T-helper 2 cell (primary cell): ENCODE measurements at places on chromosomes 1 and 21.

GRCh38 chr1:34870395-34870794 is 10.8 kb upstream of the SMIM12 start:
- DNase-seq: no peak

GRCh38 chr1:84442256-84442655 is 36.8 kb upstream of the RPF1 start:
- DNase-seq: peak; percentile 64

GRCh38 chr1:108610073-108610472 is 50.2 kb downstream of the EEIG2 start:
- DNase-seq: no peak

GRCh38 chr1:20229171-20229570 is 42.9 kb upstream of the PLA2G2C start:
- no peak for DNase-seq

- DNase-seq: no peak
Observed at GRCh38 chr1:215682232-215682631, 115.1 kb downstream of the KCTD3 start.

GRCh38 chr1:43434256-43434655 is 19.5 kb downstream of the HYI start:
- no peak for DNase-seq

DNA sequence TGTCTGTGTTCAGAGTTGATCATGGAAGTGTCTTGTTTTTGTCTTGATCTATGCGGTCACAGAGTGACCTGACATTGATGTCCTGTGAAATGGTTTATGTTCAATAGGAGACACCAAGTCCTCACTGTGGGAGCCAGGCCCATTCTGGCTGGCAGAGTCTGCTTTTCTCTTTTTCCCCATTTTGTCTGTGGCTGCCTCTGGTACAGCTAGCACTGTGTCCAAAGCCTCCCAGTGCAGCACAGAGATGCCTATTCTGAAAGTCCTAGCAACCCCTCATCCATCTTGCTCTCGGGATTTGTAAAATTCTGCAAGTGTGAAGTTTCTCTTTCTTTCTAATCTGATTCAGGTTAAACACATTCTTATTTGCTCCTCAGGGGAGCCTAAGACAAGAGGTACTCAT is 14.3 kb downstream of the TNN start:
- no peak for DNase-seq

DNA sequence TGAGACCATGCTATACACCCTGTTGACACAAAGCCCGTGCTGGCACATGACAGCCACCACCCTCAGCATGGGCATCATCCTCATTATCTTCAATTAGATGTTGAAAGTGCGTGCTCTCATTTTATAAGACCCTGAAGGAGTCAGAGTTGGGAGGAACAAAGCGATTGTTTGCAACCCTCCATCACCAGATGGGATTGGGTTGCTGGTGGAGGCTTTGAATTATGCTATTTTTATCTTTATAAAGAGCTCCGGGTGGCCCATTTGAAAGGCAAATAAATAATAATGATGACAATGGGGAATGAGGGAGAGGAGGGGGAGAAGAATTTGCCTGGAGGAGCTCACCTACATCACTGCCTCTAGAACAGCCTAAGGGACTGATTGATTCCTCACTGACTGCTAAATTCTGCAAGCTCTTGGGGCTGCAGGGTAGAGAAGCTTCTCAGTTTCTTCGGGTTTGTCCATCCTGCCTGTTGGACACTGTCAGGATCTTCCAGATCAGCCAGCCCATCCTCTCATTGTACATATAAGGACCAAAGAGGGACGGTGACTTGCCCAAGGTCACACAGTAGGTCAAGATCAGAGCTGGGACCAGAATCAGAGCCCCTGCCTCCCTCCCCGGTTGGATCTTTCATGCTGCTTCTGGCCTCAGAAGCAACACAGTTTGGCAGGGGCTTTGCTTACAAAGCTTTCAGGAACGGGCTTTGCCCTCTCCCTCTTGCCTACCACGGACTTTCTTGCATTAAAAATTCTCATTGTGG is 130.9 kb upstream of the ZBTB40 start:
- DNase-seq: no peak

DNA sequence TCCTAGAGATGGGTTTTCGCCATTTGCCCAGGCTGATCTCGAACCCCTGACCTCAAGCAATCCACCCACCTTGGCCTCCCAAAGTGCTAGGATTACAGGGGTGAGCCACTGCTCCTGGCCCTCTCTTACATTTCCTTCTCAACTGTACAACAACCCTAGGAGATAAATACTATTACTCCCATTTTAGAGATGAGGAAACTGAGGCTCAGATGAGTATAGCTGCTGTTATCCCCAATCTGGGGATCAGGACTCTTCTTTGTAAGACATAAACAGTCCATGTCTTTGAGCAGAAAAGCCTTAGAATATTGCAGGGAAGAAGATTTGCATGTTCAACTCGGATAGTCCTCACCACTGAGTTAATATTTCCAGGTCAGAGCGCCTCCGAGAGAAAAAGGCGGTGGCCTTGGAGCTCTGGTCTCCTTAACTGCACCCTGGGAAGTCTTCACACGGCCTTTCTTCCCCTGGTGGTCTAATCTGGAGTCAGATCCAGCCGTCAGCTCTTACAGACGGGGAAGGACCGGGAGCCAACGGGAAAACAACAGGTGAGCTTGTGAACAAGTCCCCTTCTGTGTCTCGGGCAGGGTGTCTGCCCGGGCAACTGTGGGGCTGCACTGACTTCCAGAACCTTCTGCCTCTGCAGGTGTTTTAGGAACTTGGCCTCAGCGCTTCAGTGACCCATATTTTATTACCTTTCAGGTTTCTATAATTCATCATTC is 5.9 kb upstream of the OLIG1 start:
- no peak for DNase-seq

- DNase-seq: no peak
Observed at GRCh38 chr1:28646040-28646439, 2.4 kb upstream of the RNU11 start.

GRCh38 chr1:27536010-27536757 is 46.2 kb upstream of the WASF2 start:
- DNase-seq: no peak

- no peak for DNase-seq
Observed at GRCh38 chr21:31959881-31960280, 87.1 kb downstream of the HUNK start.

GRCh38 chr1:209076688-209077087 is 506.8 kb upstream of the CAMK1G start:
- DNase-seq: no peak

GRCh38 chr21:45523411-45524101 is 18.7 kb downstream of the SLC19A1 start:
- DNase-seq: no peak

GRCh38 chr1:182888736-182889531 is 49.8 kb downstream of the DHX9 start:
- no peak for DNase-seq

DNA sequence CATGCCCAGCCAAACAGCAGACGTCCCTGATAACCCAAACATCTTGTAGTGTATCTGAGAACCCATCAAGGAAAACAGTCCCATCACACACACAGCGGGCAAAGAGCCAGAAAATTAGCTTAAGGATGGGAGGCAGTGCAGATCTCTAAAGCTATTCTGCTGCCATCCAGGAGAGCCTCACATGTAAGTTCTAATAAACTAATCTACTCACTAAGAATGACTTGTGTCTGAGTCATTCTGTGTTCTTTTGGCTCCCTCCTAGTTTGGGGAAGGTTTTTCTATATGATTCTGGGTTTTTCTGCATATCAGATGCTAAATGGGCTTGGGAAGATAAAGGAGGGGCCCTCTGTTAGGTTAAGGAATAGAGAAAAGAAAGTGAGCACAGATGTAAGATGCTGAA is 162.8 kb downstream of the HUNK start:
- DNase-seq: no peak

DNA sequence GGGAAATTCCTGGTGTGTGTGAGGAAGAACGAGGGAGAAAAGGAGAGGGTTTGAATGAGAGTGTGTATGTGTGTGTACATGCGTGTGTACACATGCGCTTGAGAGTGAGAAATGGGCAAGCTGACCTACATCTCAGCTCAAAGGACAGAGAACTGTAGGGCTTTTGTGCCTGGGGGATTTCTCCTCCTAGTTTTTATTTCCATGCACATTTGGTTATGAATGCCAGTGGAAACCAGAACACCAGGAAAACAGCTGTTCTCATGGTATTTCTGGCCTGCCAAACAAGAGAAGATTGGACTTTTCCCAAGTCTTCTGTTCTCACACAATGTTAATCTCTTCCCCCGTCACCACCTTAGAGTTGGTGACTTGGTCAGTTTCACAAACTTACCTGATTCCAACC is 45.2 kb downstream of the SLC44A3 start:
- DNase-seq: no peak

- DNase-seq: no peak
Observed at GRCh38 chr1:108719656-108720435, 7.1 kb downstream of the FNDC7 start.

- no peak for DNase-seq
Observed at GRCh38 chr1:1536019-1536937, 4.1 kb downstream of the TMEM240 start.

DNA sequence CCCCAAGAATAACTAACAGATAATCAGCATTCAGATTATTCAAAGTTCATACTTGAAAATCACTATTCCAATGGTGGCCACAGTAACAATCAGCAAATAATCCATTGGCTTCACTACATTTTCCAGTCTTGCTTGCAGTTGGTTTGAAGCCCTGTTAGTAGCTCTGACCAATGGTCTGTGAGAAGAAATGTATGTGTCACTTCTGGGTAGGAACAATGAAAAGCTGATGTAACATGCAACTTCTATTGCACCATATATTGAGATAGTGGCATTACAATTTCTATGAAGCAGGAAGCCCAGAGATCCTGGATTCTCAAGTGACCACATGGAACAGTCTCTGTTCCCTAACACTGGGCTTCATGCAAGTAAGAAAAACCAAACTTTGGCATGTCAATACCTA is 250.9 kb upstream of the DAB1 start:
- DNase-seq: no peak

GRCh38 chr1:189323091-189323490 is 1154.6 kb downstream of the BRINP3 start:
- no peak for DNase-seq

GRCh38 chr1:168135921-168136708 is 615 bp downstream of the GPR161 start:
- DNase-seq: no peak

GRCh38 chr1:15123925-15124324 is 29.6 kb upstream of the TMEM51 start:
- DNase-seq: no peak

DNA sequence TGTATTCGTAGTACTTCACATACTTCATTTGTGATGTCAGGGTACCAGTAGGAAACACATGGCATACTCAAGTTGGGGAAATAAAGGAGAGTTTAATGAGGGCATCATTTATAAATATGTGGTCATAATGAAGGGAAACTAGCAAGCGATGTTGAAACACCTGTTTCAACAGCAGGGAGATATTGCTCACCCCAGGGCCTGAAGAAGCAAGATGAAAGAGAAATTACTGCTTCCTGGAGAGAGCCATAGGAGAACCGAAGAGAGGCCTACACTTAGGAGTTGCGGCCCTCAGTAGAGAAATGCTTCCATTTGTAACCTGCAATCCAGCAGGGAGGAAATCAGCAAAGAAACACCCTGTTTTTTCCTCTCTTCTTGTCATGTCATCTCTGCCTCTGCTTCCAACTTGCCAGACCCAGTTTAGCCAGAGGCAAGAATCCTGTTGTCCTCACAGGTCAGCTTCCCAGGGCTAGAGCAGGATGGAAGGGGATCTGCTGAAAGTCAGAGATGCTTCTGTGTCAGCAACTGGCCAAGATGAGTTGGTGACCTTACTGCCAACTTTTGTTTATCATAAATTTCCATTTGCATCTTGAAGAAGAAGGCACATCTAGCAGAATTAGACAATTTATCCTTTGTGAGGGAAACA is 67.6 kb upstream of the TSPAN2 start:
- no peak for DNase-seq

DNA sequence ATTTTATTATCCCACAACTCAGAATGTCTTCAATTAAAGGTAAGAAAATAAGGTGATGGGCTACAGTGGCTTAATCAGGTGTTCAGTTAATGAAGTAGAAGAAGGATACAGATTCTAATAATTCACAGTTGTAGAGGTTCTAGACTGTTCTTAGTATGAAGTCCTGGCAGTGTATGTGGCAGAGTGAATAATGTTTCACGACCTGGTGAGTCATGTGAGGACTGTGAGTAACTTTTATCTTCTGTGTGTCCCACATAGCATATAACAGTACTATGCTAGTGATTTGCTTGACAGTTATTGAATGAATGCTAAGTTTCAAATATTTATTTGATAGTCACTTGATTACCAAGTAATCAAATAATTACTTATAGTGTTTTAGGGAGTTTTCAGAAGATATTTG is 20.0 kb downstream of the SLC16A4 start:
- DNase-seq: no peak

- peak; percentile 70 for DNase-seq
Observed at GRCh38 chr1:21255284-21255942, 34.9 kb downstream of the ECE1 start.

GRCh38 chr1:110873856-110874255 is 908 bp downstream of the CD53 start:
- no peak for DNase-seq

- DNase-seq: no peak
Observed at GRCh38 chr1:173749137-173749536, 34.4 kb downstream of the KLHL20 start.

GRCh38 chr1:77977989-77978292 is 931 bp downstream of the FUBP1 start:
- no peak for DNase-seq

- no peak for DNase-seq
Observed at GRCh38 chr1:168218658-168219057, 7.1 kb upstream of the SFT2D2 start.

DNA sequence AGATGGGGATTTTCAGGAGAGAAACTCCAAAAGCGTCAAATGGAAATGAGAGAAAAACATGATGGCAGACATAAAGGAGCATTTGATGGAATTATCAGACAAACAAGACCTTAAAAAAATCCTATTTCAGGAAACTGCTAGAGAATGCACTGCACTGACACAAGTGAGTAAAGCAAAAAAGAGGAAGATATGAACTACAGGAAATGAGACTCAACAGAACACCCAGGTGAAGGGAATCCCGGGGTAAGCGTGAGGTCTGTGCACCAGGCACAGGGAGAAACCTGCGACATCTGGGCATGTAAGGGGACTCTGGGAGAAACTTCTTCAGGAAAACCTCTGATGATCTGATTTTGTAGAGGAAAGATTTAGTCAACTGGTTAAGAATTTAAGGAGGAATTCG is 2.8 kb downstream of the TARBP1 start:
- DNase-seq: no peak

DNA sequence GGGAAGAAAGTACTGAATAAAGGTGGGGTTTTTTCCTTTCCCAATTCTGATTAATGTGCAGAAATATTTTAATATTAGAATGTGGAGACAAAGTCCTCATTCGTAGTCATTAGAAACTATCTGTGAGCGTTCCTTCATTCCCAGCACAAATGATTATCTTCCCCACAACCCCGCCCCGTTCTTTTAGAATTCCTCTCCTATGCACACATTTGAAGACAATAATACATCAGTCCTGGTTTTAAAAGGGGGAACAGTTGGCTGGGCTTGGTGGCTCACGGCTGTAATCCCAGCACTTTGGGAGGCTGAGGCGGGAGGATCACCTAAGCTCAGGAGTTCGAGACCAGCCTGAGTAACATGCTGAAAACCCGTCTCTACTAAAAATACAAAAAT is 876 bp downstream of the ALDH9A1 start:
- no peak for DNase-seq
